ENCODE measurements at places on chromosomes 4 and X.

- DNase-seq, result no peak
These were observed 74.3 kb upstream of the MSANTD1 start for GRCh38 chr4:3174371-3175338.

- DNase-seq, result no peak
These were observed at the start of gene HGFAC for GRCh38 chr4:3441501-3442459. TSS of gene HGFAC (plus strand) at chr4:3441968. CDS start at chr4:3442002, 34 bp downstream.

DNA sequence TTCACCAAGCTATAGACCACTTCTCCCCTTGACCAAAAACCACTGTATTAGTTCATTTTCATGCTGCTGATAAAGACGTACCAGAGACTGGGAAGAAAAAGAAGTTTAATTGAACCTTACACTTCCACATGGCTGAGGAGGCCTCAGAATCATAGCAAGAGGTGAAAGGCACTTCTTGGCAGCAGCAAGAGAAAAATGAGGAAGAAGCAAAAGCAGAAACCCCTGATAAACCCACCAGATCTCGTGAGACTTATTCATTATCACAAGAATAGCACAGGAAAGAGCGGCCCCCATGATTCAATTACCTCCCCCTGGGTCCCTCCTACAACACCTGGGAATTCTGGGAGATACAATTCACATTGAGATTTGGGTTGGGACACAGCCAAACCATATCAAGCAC is 97.8 kb downstream of the DOCK11 start:
- no peak for DNase-seq

- DNase-seq, result no peak
These were observed 57.1 kb downstream of the RELL1 start for GRCh38 chr4:37628977-37629609.

DNA sequence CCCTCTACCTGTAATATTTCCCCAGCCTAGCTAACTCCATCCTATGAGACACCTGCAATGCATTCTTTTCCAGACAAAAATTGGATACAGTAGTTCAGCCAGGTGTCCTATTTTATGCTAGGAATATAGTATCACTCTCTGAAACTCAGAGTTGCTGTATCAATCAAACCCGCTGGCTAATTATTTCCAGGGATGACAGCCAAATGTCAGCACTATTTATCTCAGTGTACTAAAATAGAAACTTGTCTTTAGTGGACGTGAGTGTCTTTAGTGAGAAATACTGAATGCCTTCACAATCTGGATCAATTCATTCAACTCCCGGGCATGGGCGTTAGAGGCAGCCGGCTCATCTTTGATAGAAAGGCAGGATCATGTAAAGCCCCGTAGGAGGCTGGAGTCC is 196.2 kb downstream of the RBM46 start:
- no peak for DNase-seq

DNA sequence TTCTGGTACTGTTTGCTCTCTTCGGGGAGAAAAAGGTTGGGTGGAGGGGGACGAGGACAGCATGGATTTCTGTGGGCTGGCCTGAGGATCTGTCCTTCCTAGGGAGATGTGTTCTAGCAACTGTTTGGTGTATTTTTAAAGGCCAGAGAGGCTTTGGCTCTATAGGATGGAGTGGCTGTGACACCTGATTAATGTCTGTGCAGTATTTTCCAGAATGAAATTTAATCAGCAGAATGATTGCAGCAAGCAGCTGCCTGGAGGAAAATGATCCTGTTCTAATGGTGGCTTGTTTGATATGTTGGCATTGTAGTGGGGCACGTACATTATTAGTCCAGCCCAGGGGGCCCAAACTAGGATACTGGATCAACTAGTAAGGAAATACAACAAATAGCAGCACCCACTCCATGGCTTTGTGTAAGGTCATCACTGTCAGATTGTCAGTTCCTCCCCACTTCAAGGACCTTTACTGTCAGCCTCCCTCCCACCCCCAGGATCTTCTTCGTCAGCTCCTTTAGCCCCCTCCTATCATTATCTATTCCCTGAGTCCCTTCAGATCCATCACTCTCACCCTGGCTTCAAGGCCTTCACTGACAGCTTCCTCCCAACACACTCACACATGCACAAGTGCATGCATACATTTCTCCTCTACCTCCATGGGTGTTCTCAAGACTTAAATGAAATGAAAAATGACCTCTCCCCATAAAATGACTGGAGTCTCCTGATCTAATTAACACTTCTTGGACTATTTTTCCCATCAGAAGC is 10.4 kb upstream of the TMEM255A start:
- no peak for DNase-seq

- no peak for DNase-seq
These were observed 3.7 kb downstream of the GPRASP2 start for GRCh38 chrX:102715967-102716366.

DNA sequence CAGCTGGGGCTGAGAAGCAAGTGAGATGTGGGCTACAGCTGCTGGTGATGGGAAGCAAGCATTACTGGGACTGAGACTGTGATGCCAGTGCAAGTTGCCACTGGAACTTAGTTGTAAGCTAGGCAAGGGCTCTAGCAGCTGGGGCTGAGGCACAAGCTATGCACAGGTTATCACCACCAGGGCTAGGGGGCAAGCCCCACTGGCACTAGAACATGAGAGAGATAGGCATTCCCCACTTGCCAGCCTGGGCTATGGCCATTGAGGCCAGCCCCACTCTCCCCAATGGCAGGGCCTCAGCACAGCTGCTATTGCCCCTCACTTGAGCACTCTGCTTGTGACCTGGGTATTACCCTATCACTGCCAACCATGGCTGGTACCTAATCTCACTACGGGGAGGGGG is 130.8 kb upstream of the SMIM31 start:
- DNase-seq, result no peak

DNA sequence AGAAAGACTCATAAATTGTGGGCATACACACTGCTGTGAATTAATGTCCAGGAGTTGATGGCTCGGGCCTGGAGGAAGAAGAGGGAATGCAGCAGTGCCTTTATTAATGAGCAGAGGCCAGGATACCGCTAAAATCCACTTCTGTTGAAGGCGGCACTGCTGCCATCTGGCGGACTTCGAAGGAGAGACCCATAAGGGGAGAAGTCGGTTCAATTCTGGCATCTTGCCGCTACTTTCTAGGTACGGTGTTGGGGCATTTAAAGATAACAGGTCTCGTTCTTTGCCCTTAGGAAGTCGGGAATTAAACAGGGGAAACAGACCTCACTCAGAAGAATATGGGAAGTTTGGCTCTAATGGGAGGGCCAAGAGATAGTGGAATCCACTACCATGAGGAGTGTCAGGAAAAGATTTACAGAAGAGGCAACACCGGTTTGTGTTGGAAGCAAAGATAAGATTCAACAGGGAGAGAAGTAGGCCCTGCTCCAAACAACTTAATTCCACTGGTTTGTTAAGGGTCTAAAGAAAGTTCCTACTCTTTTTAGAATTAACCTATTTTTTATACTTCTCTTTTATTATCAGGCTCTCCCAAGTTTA is 133.6 kb upstream of the GIMD1 start:
- DNase-seq, result peak; percentile 59

GRCh38 chrX:49019050-49019449 is 17.0 kb upstream of the GRIPAP1 start:
- DNase-seq, result no peak

DNA sequence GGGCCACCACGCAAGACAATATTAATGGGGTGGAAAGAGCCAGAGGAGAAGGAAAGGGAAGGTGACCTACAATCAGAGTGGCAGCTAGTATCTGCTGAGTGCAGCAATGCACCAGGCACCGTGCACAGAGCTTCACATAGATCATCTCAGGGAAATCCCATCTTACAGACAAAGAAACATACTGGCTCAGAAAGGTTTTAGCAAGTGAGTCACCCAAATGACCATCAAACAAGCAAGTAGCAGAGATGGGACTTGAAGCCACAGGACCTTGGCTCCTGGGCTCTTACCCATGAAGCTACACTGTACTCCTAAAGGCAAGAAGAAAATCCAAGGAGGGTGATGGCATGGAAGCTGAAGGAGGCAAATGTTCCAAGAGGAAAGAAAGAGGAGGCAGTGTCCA is 6.8 kb downstream of the ANXA5 start:
- no peak for DNase-seq

GRCh38 chr4:143163614-143164013 is 21.1 kb upstream of the USP38 start:
- DNase-seq, result no peak

DNA sequence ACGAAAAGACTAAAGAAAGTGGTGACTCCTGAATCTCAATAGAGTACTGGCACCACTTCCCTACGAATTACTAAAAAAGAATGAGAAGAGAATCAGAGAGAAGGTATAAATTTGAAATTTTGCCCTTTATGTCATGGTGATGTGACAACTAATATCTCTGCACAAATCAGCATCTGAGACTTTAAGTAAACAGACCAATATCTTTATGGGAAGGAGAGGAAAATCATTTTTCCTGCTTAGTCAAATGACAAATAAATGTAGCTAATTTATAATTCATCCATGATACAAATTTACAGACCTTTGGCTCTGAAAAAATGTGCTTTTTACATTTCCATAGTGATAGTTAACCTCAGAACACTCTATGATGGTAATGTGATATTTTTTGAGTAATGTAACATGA is 424.8 kb upstream of the EPHA5 start:
- no peak for DNase-seq

DNA sequence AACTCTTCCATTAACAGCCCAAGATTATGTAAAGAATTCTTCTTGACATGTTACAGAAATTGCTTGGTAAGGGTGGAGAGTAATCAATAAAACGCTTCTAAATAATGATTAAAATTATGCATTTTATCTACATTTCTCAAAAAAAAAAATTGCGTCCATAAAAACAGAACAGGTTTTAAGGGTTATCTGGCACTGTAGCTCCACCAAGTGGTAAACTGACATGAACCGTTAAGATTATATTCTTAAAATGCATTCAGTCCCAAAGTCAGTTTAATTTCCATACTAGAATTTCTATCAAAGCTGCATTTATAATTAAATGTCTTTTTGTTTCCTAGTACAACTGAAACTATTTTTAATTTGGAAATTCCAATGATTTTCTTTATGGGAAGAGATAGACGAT is 214.0 kb upstream of the UGT8 start:
- DNase-seq, result peak; percentile 62
